LNCaP clone FGC (cell line): ENCODE measurements at places on chromosomes 2 and 18.

GRCh38 chr2:172792711-172793110 is 57.1 kb downstream of the RAPGEF4 start:
- no peak for DNase-seq

GRCh38 chr2:171763602-171764001 is 76.3 kb downstream of the DYNC1I2 start:
- no peak for DNase-seq

DNA sequence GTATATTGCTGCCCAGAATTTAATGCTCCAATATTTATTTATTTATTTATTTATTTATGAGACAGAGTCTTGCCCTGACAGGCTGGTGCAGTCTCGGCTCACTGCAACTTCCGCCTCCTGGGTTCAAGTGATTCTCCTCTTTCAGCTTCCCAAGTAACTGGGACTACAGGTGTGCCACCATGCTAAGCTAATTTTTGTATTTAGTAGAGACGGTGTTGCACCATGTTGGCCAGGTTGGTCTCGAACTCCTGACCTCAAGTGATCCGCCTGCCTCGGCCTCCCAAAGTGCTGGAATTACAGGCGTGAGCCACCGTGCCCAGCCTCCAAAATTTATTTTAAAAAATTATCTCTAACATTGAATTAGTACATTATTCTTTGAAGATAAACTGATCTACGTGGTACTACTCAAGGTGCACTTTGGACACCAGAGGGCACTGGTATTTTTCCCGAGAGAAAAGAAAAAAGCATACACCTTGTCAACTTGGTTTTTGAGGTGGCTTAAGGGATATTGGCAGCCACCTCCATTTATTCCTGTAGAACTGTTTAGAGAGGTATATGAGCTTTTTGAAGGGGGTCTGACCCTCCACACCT is 1.4 kb upstream of the IDH1 start:
- DNase-seq = no peak

- no peak for DNase-seq
Observed at GRCh38 chr2:212145121-212145520, 393.5 kb downstream of the ERBB4 start.

GRCh38 chr18:35335866-35336265 is 8.4 kb downstream of the ZNF24 start:
- DNase-seq = no peak

DNA sequence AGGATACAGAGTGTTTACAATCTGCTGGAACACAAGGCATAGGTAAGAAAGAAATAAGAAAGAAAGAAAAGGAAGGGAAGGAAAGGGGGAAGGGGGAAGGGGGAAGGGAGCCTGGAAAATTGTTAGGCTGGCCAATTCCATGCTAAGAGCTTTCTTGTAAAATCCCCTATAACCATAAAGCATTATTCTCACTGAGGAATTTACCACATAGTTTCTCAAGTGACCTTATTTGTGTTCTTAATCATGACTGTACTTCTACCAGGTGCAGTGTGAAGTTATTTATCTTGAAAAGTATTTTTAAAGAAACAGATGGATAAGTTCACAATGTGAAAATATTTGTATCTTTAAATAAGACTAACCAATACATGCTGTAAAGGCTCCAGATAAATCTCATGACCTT is 39.2 kb upstream of the KIDINS220 start:
- DNase-seq = no peak

DNA sequence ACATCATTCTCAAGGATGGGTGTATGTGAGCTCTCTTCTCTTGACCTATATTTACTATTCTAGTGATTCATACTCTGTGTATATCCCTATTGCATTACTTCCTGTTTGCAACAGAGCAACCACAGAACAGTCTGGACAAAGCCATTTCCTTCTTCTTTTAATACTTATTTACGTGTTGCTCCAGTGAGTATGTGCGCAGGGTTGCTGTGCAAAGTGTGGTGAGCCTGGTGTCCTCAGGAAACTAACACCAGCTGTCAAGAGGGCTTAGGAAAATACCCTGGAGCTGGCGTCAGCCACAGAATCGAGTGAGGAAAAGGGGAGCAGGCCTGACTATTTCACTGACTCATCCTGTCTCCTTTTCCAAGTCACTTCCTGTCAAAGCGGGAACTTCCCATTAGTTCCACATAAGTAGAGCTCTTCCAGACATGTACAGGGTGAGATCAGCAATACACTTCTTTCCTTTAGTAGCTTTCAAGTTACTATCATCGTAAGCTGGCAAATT is 214.1 kb upstream of the COPS8 start:
- DNase-seq = no peak

DNA sequence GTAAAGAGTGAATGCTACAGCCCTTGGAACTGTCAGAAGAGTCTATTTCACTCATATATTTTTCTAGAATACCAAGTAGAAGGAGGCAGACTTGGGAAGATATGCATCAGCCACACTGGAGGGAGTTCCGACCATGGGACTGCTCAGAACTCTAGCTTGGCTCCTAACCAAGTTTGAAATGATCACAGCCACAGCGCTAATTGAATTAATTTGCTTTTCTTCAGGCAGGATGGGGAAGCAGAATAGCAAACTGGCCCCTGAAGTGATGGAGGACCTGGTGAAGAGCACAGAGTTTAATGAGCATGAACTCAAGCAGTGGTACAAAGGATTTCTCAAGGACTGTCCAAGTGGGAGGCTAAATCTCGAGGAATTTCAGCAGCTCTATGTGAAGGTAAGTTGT is 51.4 kb downstream of the VSNL1 start:
- DNase-seq = no peak

- no peak for DNase-seq
Observed at GRCh38 chr2:216714376-216714775, 19.0 kb upstream of the IGFBP5 start.

- no peak for DNase-seq
Observed at GRCh38 chr2:225020168-225020849, 22.0 kb downstream of the DOCK10 start.

- peak; percentile 21 for DNase-seq
Observed at GRCh38 chr18:37270038-37270665, 295.4 kb downstream of the CELF4 start.

DNA sequence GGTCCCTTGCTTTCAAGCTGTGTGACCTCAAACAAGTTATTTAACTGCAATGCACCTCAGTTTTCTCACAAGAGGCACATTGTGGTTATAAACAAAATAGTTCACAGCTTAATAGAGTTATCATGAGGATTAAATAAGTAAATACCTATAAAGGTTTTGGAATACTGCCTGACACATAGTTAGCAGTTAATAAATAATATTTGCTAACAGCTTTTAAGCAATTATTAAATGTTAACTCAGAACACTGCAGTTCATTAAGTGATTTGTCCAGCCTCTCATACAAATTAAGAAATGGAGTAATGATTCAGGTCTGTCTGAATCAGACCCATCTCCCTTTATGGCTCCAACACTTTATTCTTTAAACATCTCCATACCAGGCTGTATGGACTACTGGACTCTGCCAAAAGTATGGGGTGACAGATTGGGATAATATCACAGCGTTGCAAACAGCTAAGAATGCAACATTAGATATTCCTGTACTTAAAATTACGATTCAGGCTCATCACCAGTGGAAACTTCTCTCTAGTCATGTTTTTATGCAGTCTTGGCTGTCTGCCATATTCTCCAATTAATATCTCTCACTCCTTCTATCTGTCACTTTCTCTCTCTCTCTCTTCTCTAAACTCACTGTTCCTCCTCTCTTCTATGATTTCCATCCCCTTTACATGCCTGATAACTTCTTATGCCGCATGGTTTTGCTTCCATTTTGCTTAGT is 370.6 kb upstream of the UBE2E3 start:
- DNase-seq = peak; percentile 31

DNA sequence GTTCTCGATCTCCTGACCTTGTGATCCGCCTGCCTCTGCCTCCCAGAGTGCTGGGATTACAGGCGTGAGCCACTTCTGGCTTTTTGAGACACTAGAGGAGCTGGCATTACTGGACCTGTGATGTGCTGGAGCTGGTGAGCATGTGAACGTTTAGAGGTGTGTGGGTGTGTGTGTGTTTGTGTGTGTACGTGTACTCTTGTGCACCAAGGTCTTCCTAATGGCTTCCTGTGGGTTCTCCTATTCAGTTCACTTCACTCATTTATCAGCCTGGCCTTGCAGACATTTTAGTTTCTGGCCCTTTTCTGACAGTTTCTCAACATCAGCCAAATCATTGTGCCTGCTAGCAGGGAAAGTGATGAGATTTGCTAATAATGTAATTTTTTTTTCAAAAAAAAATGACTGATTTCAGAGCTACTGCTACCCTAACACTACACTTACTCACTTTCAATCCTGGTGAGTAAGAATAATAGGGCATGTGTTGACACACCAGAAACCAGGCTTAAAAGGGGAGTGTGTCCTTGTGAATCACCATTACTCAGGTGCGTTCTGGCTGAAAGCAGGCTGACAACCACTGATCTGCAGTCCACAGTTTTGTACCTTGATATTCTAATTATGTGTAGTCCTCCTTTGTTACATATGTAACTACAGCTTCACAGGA is 41.0 kb upstream of the ACTR3 start:
- DNase-seq = no peak

- no peak for DNase-seq
Observed at GRCh38 chr2:198710562-198710961, 747.2 kb downstream of the SATB2 start.

DNA sequence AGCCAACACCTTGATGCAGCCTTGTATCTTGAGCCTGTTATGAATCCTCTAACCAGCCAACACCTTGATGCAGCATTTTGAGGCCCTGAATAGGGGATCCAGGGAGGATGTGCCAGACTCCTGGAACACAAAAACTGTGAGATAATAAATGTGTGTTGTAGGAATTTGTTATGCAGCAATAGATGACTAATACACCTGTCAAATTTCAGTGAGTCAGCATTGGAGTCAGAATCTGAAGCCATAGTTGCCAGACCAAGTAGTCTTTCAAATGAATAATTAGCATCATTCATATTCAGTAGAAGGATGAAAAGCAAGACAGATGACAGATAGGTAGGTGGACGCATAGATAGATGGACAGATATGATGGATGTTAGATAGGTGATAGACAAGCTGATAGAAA is 942.5 kb upstream of the SLC39A10 start:
- DNase-seq = no peak

DNA sequence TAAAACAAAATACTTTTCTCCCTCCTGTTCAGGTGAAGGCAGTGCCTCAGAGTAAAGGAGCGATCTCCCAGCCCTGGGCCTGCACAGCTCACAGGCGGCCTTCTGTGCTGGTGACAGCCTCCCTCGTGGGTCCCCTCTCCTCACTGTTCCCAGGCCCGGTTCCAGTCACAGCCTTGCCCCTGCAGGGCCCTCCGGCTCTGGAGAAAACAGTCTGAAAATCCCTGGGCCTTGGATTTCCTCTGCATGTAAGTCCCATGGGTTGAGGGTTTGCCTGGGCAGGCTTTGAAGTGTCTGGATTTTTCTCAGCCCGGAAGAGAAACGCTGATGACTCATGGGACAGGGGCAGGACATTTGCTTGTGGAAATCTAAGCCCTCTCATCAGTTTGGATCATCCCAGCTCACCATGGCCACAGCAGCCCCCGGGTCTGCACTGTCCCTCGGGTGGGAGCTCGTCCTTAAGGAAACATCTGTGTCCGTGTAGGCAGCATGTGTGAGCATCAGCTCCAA is 186.1 kb upstream of the RAB12 start:
- no peak for DNase-seq

DNA sequence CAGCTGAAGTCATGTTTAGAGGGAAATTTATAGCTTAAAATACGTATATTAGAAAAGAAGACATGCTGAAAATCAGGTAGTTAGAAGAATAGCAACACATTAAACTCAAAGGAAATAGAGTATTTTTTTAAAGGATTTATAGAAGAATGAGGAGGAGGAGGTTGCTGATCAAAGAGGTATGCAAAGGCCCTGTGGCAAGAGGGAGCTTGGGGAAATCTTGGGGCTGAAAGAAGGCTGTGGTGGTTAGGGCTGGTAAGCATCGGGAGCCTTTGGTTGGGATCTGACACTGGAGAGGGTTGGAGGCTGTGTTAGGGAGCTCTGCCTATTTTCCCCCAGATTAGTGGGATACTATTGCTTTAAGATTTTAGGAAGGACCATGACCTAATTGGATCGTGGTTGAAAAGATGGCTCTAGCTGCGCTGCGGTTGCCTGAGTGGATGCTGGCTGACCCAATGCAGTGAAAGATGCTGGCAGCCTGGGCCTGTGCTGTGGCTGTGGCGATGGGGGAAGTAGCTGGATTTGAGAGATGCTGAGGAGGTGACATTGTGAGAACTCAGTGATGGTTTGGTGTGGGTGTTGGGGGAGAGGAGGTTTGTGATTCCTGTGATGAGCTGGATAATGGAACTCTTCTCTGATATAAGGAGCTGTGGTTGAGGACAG is 11.7 kb downstream of the DGKD start:
- no peak for DNase-seq

DNA sequence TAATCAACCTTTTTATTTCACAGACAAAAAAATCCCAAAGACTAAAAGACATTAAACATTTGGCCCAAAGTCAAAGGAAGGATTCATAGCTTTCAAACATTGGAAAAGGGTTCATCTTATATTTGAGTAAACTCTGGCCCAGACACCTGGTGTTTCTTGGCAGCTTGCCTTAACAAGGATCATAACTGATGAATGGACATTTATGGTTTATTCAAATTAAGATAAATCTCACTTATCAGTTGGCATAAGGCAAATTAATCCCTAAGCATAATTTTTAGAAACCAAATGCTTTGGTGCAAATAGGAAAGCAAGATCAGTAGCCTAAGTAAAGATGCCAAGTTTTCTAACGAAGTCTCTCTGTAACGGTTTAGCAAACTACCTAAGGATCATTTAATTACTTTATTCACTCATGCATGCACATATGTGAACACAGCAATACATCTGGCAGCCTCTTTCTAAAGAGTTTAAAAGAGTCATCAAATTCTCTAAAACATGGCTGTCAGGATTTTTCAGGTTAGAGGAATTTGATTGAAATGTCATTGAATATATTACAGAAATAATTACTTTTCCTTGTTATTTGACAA is 323.4 kb upstream of the RBMS1 start:
- no peak for DNase-seq

GRCh38 chr2:217793566-217794132 is 209.1 kb downstream of the TNS1 start:
- no peak for DNase-seq

DNA sequence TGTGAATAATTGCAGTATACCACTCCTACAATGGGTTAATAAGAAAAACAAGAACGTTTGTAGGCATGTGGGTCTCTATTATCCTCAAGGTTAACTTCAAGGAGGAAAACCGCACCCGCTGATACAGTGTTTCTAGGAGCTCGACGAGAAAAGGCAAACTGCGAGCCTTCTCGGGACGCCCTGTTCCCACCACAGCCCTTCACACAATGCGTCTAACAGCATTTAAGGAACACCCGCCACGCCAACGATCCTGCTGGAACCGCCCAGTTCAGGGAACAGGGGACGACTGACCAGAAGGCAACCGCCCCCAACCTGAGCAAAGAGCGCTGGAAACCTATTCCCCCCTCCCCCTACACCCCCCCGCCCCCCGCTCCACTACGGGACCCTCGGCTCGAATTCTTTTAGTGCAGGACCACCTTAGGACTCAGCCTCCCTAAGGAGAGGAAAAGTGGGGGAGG is 710 bp upstream of the TMSB10 start:
- no peak for DNase-seq

DNA sequence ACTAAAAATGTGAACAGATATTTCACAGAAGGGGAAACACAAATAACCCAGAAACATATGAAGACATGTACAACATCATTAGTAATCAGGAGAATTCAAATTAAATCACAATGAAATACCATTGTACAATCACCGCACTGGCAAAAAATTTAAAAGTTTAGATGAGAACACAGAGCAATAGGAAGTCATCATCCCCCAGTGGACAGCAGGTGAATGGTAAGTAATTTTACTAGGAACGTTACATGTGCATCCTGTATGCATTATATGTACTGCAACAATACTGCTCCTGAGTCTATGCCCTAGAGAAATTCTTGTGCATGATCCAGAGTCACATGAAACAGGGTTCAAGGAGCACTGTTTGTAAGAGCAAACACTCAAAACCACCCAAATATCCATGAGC is 713.8 kb downstream of the NRXN1 start:
- no peak for DNase-seq
